ENCODE measurements at places on chromosomes 5 and 9.

GRCh38 chr9:116422119-116422979 is 264.8 kb upstream of the TRIM32 start:
- no peak for DNase-seq

- DNase-seq = peak; percentile 73
Measured at GRCh38 chr9:36136272-36136893, at the start of gene GLIPR2. GLIPR2 (plus strand) TSS chr9:36136733; CDS start chr9:36136779, 46 bp downstream.

DNA sequence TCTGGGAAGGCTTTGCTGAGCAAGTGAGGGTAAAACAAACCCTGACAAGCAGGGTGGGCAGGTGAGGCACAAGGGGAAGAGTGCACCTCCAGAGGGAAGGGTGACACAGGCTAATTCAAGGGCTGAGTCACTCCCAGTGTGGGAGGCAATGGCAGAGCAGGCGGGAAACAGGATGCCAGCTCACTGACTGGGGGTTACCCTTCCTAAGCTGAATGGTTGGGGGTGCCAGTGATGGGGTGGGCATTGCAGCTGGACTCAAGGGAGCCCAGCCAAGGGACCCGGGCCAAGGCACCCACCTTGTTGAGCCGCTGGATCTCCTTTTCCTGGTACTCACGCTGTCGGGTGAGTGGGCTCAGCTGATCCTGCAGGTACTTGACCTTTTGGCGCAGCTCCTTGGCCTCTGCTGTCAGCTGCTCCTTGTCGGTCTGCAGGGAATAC is 18.4 kb downstream of the GPX3 start:
- DNase-seq = peak; percentile 21

DNA sequence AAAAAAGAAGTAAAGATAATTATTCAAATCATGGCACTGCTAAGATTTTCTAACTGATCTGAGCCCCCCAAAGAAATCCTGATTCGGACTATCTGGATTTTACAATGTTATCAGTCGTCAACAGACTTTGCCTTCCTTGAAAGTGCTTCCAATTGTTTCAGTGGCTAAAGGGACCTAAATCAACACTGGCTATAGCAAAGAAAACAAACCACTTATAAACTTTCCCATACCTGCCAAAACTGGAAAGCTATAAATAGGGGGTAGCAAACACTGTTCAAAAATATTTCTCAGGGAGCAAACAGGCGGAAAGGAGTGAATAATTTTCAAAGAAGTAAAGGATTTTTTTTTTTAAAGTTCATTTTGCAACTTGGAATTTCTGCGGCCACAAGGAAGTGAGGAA is 105.6 kb upstream of the LIFR start:
- DNase-seq = peak; percentile 48

DNA sequence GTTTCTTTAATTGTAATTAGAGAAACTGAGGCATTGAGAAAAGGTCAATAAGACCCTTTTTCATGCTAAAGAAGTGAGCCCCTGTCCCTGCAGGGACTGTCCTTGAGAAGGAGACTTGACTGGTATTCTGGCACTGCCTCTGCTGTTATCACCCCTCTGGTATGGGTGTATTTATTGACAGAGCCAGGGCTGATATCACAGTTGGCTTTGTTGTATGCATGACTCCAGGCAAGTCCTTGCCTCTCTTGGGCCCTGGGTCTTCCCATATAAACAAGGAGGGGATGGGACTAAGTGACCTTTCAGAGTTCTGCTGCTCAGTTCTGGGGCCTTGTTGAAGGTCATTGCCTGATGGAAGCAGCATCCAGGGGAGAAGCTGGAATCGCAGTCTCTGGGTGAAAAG is 71.8 kb upstream of the PPARGC1B start:
- DNase-seq = no peak

DNA sequence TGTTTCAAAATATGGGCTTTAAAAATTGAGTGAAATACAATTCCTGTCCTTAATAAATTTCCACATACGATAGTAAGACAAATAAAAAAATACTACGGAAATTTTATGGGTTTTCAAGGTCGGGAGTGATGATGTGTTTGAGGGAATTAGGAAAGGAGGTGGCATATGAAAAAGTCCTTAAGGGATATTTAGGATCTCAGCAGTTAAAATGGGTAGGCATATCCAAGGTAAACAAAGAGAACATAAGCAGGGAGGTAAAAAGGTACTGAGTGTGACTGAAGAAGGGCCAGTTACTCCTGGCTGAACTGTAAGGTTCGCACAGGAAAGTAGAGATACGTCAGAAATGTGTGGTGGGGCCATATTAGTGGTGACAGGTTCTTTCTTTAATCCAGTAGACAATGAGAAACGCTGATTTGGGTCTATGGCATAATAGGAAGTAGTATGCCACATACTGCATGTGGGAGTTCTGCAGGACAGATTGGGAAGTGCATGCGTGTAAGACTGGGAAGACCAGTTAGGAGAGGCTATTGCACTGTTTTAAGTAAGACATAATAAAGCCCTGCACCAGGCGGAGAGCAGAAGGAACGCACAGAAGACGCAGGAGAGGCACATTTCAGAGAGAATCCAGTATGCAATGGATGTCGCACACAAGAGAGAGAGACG is 937 bp upstream of the HMGCR start:
- DNase-seq = peak; percentile 74

GRCh38 chr9:27572566-27572917 is 739 bp downstream of the C9orf72 start:
- peak; percentile 65 for DNase-seq

All from lung microvascular endothelial cell (primary cell).